ENCODE measurements at places on chromosomes 7 and 10.

- no peak for DNase-seq
- H3K27me3 ChIP-seq = no peaks in the 10 kb centered on the region
- H3K4me3 ChIP-seq = no peak overlapping the region
- H3K4me1 ChIP-seq = no peaks in the 10 kb centered on the region
Measured at GRCh38 chr7:31933481-31933880, 136.7 kb downstream of the PDE1C start.

- DNase-seq = no peak
- no peak overlapping the region for H3K27ac ChIP-seq
- no peaks in the 10 kb centered on the region for H3K4me1 ChIP-seq
- H3K36me3 ChIP-seq = no peaks in the 10 kb centered on the region
- H3K4me3 ChIP-seq = no peak overlapping the region
Measured at GRCh38 chr10:11598712-11599397, 12.6 kb downstream of the USP6NL start.

- H3K4me1 ChIP-seq = no peaks in the 10 kb centered on the region
- H3K4me3 ChIP-seq = no peak overlapping the region
- no peak for DNase-seq
- H3K27ac ChIP-seq = no peak overlapping the region
Measured at GRCh38 chr10:53115660-53116059, 343.1 kb upstream of the MBL2 start.

DNA sequence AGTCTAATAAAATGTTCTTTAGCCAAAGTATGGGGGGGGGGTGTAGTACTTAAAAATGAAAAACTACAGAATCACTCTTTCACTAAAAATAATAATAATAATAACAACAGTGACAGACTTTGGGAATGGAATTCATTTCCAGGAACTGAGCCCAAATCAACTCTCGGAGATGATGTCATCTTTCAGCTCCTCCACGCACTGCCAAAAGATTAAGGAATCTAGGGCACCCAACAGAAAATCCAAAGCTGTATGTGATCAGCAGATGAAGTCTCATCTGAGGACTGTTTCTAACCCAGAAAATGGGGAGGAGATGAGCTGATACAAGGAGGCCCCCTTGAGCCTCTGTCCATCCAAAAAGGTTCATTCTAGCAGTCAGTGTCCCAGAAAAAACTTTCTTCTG, 54.5 kb downstream of the GRB10 start:
- DNase-seq = no peak
- no peaks in the 10 kb centered on the region for H3K36me3 ChIP-seq
- H3K27ac ChIP-seq = no peak overlapping the region
- H3K4me3 ChIP-seq = no peak overlapping the region
- H3K27me3 ChIP-seq = no peaks in the 10 kb centered on the region

DNA sequence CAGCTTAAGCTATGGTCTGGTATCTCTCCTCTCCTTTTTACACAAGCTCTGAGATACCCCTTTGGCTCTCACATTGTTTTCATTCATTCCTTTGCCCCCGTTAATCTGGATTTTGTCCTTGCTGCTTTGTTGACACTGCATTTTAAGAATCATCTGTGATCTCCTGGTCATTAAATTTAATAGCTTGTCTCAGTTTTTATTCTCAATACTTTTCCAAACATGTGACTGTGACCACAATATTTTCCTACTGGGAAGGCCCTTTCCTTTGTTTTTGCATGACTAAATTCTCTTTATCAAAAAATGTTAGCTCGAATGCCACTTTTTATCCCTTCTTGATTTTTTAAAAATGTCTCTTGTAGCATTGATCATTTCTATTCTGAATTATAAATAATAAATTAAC, 171.2 kb downstream of the SUGCT start:
- no peak for DNase-seq
- H3K4me3 ChIP-seq = no peak overlapping the region
- no peaks in the 10 kb centered on the region for H3K4me1 ChIP-seq
- H3K36me3 ChIP-seq = no peaks in the 10 kb centered on the region

DNA sequence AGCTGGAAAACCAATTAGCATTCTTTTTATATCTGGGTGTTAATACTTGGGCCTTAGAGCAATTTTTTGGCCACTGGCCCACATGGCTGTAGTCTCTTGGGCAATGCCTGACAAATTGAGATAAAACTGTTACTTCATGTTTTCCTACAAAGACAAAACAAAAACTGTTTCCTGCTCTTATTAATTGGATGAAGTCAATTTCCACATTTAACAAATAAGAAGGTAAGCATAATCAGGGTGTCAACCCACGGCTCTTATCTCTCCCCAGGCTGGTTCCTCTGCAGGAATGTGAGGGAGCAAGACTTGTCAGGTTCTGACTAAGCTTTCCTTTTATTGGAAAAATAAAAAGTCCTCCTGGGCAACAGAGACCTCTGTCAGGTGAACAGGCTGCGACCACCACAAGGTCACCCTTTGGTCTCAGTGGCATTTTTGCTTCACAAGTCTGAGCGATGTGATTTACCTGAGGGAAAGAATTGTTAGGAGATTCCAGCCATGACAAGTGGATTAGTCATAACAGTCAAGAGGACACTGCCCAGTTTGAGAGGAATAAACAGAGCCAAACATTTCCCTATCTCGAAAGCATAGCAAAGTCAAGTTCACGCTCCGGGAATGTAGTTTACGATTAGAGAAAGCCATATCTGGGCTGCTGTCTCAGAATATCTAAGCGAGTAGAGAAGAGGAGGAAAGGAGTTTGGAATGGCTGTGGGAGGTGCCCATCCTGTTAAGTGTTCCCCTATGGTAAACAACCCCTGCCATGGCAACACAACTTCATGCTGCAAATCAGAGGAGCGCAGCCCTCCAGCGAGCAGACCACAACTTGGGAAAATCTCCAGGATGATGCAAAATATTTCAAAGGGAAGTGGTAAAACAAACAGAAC, 144.4 kb downstream of the TES start:
- no peaks in the 10 kb centered on the region for H3K27me3 ChIP-seq
- no peak overlapping the region for H3K4me3 ChIP-seq
- no peaks in the 10 kb centered on the region for H3K36me3 ChIP-seq
- H3K4me1 ChIP-seq = peaks cover 10% of the 10 kb centered on the region

GRCh38 chr10:118977022-118977599, 52.4 kb upstream of the NANOS1 start:
- no peaks in the 10 kb centered on the region for H3K4me1 ChIP-seq
- H3K36me3 ChIP-seq = no peaks in the 10 kb centered on the region
- H3K27ac ChIP-seq = no peak overlapping the region
- no peak overlapping the region for H3K4me3 ChIP-seq
- H3K27me3 ChIP-seq = no peaks in the 10 kb centered on the region

Measured in uterus (tissue), 4 donors.